Keratinocyte (primary cell): ENCODE measurements at places on chromosomes 3 and 15. TPM values are rescaled to one million over a fixed set of nuclear protein-coding genes. Genes with fewer than 3 reads are reported as not detected.
A peak's percentile ranks its signal among the peaks of the same experiment; 100 is the strongest.

Gene TRIM42
- polyA plus RNA-seq = not detected in 3 replicates

Gene GPR160
- 0.12 to 0.29 TPM (median 0.22 TPM) in 3 replicates for polyA plus RNA-seq

Gene SH2D7
- polyA plus RNA-seq = not detected in 3 replicates

DNA sequence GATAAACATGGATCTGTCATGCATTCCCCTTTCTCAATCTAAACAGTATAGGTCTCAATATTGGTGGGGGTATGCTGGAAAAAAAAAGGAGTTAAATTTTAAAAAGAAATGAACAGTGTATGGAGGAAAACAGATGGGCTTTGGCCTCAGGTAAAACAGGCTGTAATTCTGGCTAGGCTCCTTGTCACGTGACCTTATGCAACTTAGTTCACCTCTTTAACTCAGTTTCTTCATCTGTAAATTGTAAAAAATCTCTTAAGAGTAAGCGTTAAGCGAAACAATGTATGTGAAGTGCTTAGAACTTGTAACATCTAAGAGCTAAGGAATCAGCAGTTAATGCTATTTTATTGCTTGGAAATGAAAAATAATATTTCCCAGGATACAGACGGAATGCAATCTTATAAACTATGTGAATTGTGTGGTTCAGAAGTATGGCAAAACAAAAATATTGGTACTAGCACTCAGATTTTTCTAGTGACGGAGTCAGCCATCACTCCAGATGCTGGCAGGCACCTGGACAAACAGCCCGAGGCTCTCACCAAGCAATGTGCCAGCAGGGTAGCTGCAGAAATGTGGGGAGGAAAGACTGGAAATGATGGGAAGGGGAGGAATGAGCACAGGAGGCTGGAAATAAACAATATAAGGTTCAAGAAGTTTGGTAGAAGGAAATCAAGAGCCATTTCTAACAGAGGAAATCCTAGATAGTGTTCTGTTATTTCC, 172.8 kb downstream of the USP13 start:
- H3K4me1 ChIP-seq = no peaks in the 10 kb centered on the region
- no peak overlapping the region for H3K4me3 ChIP-seq
- DNase-seq = no peak
- H3K36me3 ChIP-seq = no peaks in the 10 kb centered on the region
- no peak overlapping the region for H3K27ac ChIP-seq

DNA sequence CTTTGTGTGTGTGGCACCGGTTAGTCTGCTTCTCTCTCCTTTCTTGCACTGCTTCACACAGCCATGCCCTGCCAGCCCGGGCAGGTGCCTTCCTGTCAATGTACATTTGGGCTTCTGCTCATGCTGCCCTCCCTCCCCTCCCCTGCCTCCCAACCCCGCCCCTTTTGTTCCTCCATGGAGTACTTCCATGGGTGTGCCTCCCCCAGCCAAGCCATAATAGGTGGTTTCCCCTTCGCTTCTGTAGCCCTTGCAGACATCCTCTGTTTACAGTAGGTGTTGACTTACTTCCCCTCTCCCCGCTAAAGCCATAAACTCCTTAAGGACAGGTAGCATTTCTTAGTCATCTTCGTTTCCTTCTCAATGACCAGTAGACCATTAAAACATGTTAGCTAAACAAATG, 31.8 kb upstream of the CRTC3 start:
- no peak overlapping the region for H3K27ac ChIP-seq
- H3K27me3 ChIP-seq = no peaks in the 10 kb centered on the region
- H3K4me1 ChIP-seq = peaks cover 7% of the 10 kb centered on the region
- no peak overlapping the region for H3K4me3 ChIP-seq
- no peak for DNase-seq

Gene CHRNA5
- polyA plus RNA-seq = 3.7 to 10.0 TPM (median 8.0 TPM) in 3 replicates

DNA sequence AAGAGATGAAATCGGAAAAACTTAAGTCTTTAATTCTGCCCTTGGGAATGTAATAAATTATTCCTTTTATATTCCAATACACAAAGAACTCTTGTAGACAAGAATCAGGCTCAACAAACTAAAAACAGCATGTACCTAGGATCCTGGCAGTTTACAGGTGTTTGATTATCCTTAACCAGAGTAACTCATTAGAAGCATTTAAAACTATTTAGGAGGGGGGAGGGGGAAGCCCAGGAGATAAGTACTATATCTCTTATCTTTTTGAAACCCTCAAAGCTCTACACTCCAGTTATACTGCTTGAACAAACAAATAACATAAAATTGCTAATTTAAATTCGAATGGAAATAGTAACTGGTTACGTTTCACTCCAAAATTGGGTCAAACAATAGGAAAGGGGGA, 1.9 kb downstream of the CNBP start:
- peak overlapping the region; percentile 96 for H3K27ac ChIP-seq
- no peak for DNase-seq
- no peaks in the 10 kb centered on the region for H3K27me3 ChIP-seq
- H3K4me3 ChIP-seq = peak overlapping the region; percentile 92
- H3K36me3 ChIP-seq = peaks cover 21% of the 10 kb centered on the region
- H3K4me1 ChIP-seq = peaks cover 35% of the 10 kb centered on the region

- H3K27ac ChIP-seq = no peak overlapping the region
- DNase-seq = no peak
- peaks cover 11% of the 10 kb centered on the region for H3K27me3 ChIP-seq
These were observed 77.1 kb downstream of the SPSB4 start for GRCh38 chr3:141128126-141128777.

GRCh38 chr15:99105514-99106341, 848 bp downstream of the SYNM start:
- H3K27me3 ChIP-seq = peaks cover 47% of the 10 kb centered on the region
- H3K4me1 ChIP-seq = no peaks in the 10 kb centered on the region
- no peak for DNase-seq
- peak overlapping the region; percentile 34 for H3K4me3 ChIP-seq

DNA sequence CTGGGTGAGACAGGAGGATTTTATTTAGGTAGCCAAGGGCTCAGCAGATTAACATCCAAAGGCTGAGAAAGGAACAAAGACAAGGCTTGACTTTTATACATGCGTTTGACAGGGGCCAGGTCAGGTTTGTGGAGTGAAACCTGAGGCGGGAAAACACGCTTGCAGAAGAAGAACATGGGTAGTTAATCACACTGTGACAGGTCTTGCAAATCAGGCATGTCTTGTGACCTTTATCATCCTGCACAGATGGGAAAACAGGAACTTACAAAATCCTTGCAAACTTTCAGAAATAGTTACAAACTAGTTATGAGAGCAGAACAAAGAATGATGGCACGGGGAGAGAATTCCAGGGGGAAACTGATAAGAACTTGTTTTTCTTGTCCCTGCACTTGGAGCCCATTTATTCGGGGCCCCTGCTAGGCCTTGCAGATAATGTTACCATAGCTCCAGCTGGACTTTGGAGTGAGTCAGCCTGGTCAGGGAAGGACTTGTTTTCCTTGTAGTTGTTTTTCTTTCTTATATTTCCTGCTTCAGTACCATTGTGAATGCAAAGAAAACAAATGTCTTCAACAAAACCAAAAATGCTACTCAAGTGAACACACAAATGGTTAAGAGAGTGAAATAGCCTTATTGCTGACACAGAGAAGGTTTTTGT, 965.9 kb upstream of the ROBO1 start:
- no peak overlapping the region for H3K27ac ChIP-seq
- H3K36me3 ChIP-seq = no peaks in the 10 kb centered on the region
- no peak for DNase-seq
- no peaks in the 10 kb centered on the region for H3K27me3 ChIP-seq
- H3K4me1 ChIP-seq = no peaks in the 10 kb centered on the region
- no peak overlapping the region for H3K4me3 ChIP-seq

- DNase-seq = no peak
- H3K36me3 ChIP-seq = no peaks in the 10 kb centered on the region
- H3K27me3 ChIP-seq = no peaks in the 10 kb centered on the region
These were observed 121.5 kb upstream of the LIPC start for GRCh38 chr15:58309963-58310928.

Gene ARNT2
- polyA plus RNA-seq = 0.08 to 0.17 TPM (median 0.16 TPM) in 3 replicates

Gene SUSD5
- polyA plus RNA-seq = 0.03 to 0.09 TPM (median 0.05 TPM) in 3 replicates

DNA sequence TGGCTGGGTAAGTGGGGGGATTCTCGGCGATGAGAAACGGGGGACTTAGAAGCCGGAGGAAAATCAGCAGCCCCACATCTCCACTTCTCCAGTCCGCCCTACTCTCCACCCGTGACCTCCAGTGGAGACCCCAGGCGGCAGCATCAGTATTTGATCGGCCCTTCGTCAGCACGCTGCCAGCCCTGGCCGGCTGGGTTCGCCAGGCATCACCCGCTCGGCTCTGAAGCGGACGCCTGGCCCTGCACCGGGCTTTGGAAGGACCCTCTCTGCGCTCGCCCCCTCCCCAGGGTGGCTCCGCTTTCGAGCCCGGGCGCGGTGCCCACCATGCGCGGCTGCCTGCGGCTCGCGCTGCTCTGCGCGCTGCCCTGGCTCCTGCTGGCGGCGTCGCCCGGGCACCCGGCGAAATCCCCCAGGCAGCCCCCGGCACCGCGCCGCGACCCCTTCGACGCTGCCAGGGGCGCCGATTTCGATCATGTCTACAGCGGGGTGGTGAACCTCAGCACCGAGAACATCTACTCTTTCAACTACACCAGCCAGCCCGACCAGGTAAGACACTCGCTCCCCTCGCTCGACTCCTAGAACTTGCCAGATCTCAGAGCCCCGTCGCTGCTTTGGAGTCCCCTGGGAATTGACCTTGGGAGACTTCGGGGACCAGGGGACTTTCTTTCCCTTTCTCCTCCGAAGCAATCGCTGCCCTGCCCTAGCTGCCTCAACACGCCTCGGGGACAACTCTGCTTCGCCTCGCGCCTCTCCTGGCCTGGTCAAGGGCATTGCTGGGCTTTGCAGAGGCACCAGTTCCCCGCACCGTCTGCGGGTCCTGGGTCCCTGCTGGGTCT, 561 bp downstream of the SIDT1 start:
- peaks cover 45% of the 10 kb centered on the region for H3K27me3 ChIP-seq
- peak overlapping the region; percentile 85 for H3K4me3 ChIP-seq
- peaks cover 20% of the 10 kb centered on the region for H3K4me1 ChIP-seq
- no peak overlapping the region for H3K27ac ChIP-seq
- DNase-seq = no peak

DNA sequence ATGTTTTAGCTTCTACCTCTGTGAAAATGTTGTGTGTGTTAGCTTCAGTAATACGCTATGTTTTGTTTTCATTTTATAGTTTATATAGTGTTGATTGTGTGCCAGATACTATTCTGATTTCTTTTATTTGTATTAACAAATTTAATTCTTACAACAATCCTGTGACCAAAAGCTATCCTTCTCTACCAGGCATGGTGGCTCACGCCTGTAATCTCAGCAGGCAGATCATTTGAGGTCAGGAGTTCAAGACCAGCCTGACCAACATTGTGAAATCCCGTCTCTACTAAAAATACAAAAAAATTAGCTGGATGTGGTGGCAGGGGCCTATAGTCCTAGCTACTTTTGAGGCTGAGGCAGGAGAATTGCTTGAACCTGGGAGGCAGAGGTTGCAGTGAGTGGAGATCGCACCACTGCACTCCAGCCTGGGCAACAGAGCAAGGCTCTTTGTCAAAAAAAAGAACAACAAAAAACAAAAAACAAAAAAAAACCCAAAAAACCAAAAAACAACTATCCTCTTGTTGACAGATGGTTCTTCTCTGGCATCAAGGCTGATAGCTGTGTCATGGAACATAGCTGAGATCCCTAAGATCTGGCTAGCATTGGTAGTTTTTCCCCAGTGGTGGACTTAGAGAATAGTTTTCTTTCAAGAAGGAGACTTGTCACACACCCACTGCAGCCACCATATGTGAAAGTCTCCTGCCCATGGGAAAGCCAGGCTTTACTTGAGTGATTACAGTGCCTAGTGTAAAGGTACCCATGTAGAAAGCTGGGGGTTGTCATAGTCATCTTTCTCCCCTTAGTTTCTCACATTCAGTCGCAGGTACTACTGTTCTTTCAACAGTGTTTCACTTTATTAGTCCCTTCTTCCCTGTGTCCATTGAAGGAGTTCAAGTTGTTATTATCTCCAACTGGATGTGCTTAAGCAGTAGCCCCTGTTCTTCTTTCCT, 116.5 kb downstream of the UBE2E2 start:
- peaks cover 5% of the 10 kb centered on the region for H3K4me1 ChIP-seq
- H3K36me3 ChIP-seq = no peaks in the 10 kb centered on the region

- H3K4me1 ChIP-seq = peaks cover 1% of the 10 kb centered on the region
- no peak overlapping the region for H3K4me3 ChIP-seq
- H3K27ac ChIP-seq = no peak overlapping the region
- DNase-seq = no peak
- H3K36me3 ChIP-seq = no peaks in the 10 kb centered on the region
- no peaks in the 10 kb centered on the region for H3K27me3 ChIP-seq
These were observed 172.6 kb downstream of the SATB1 start for GRCh38 chr3:18252578-18252977.

- no peak overlapping the region for H3K27ac ChIP-seq
- H3K27me3 ChIP-seq = no peaks in the 10 kb centered on the region
- no peak overlapping the region for H3K4me3 ChIP-seq
- DNase-seq = no peak
These were observed 88.4 kb upstream of the RASGRP1 start for GRCh38 chr15:38652998-38653397.

- no peak overlapping the region for H3K4me3 ChIP-seq
- H3K27me3 ChIP-seq = peaks cover 24% of the 10 kb centered on the region
- no peak for DNase-seq
These were observed 70.5 kb upstream of the SEC13 start for GRCh38 chr3:10391391-10391790.

- no peaks in the 10 kb centered on the region for H3K27me3 ChIP-seq
- no peak for DNase-seq
- H3K4me3 ChIP-seq = no peak overlapping the region
- no peaks in the 10 kb centered on the region for H3K4me1 ChIP-seq
- no peak overlapping the region for H3K27ac ChIP-seq
These were observed 445.6 kb downstream of the ERC2 start for GRCh38 chr3:56022619-56023018.

DNA sequence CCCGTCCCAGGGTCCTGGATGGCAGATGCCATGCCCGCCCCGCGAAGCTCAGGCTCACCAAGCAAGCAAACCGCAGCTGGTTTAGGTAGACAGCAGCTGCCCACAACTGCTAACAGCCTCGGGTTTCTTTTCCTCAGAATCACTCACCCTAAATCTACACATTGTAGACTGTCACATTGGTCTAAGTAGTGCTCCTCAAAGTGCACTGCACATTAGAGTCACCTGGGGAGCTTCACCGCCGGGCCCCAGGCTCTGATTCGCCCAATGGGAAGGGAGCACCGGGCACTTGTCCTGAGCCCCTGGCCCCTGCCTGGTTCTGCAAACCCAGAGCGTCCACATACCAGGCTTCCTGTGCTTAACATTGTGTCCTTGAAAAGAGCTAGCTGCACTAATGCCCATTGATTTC, 752 bp downstream of the OCA2 start:
- peaks cover 9% of the 10 kb centered on the region for H3K4me1 ChIP-seq
- peaks cover 66% of the 10 kb centered on the region for H3K27me3 ChIP-seq
- H3K36me3 ChIP-seq = no peaks in the 10 kb centered on the region
- no peak for DNase-seq
- H3K27ac ChIP-seq = no peak overlapping the region

- H3K4me3 ChIP-seq = no peak overlapping the region
- H3K27ac ChIP-seq = no peak overlapping the region
- no peaks in the 10 kb centered on the region for H3K4me1 ChIP-seq
- H3K27me3 ChIP-seq = no peaks in the 10 kb centered on the region
These were observed 63.8 kb downstream of the LMCD1 start for GRCh38 chr3:8565376-8565775.

Gene TCTA
- 16.5 to 21.2 TPM (median 20.4 TPM) in 3 replicates for polyA plus RNA-seq
